Esophagus squamous epithelium (tissue), 5 donors: ENCODE measurements at places on chromosomes 1 and 21. TPM values are rescaled to one million over a fixed set of nuclear protein-coding genes. Genes with fewer than 3 reads are reported as not detected.

The OR2M3 gene
- total RNA-seq, result not detected

The ZZZ3 gene
- total RNA-seq, result 35.3 TPM

The CD53 gene
- total RNA-seq, result 6.6 TPM

The LEMD1 gene
- total RNA-seq, result not detected

The DNM3 gene
- total RNA-seq, result 1.2 TPM

The KCND3 gene
- total RNA-seq, result 5.1 TPM

The AIM2 gene
- total RNA-seq, result 0.27 TPM

DNA sequence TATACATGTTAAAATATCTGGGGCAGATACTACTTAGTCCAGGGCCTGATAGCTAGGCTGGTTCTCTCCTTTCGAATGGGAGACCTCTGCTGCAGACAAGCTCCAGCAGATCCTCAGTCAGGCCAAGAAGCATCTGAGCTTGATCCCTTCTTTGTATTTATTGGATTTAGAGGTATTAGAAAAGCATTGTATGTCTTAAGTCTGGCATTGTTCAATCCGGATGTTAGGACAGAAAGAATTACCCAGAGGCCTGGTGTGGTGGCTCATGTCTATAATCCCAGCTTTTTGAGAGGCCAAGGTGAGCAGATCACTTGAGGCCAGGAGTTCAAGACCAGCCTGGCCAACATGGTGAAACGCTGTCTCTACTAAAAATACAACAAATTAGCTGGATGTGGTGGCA is 21.2 kb upstream of the EYA3 start:
- no peak for DNase-seq

DNA sequence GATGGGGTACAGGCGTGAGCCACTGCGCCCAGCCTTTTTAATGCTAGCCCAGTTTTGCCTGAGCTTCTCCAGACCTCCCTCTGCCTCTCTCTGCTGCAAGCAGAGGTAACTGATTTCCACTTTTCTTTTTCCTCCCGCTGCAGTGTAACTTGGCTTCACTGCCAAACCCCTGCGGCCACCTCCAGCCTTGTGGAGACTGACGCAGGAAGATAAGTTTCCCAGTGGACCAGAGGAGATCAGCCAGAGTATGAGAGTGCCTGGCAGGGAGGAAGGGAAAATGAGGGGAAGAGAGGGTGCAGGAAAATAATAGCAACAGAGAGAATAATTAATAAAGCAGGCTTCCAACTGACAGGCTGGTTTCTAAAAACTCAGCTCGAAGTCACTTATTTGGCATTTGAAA is 143.7 kb downstream of the PCNX2 start:
- DNase-seq, result no peak

DNA sequence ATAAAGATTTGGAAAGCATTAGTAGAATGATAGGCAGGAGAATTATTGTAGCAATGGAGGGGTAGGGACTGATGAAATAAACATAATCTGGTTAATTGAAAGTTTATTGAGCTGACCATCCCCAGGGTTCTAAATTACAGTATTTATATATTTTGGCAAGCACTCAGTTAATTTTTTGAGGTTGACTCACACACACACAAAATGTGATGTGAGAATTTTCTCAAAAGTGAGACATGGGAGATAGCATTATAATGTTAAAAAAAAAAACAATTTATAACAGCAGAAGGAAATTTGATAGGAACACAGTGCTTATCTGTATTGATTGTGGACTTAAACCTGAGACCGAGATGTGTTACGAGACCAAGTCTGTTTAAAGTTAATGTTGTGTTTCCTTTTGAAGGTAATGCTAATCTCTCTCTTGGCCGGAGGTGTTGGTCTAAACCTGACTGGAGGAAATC is 24.6 kb downstream of the TRIM45 start:
- DNase-seq, result no peak

DNA sequence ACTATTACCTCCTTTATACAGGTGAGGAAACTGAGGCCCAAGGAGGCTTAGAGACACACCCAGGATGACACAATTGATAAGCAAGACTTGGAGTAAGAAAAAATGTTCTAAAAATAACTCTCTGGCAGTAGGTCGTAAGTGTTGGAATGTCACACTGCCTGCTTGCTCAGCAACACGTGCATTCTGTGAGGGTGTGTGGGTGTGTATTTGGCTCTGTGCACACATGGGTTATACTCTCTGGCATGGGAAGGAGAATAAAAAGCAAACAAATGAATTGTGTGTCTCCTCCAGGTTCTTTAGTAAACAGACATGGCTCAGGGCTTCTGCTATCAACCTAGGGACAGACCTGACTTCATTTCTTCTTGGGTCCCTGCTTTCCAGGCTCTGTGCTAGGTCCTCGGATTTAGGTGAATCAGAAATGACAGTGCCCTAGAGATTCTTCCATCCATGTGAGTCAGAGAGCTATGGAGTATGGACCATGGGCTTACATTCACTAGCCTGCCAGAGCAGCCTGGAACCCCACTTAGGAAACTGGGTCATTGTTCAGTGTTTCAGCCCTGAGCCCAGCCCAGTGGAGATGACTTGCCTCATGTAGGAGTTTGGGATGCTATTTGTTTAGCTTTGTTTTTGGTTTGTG is 72.4 kb downstream of the ELAVL4 start:
- DNase-seq, result no peak

DNA sequence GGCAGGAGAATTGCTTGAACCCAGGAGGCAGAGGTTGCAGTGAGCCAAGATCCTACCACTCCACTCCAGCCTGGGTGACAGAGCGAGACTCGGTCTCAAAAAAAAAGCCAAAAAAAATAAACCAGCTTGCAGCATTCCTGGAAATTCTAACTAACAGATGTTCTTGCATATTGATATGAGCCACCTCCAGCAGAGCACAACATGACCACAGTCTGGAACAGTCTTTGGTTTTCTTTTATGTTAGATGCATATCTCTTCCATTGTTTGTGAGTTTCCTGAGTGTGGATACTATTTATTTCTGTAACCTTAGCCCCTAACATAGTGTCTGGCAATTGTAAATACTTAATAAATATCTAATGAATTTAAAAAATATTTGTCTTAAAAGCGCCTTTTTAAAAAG is 23.9 kb downstream of the IFNAR1 start:
- no peak for DNase-seq

GRCh38 chr1:244614879-244615278 is 38.0 kb upstream of the DESI2 start:
- DNase-seq, result no peak

DNA sequence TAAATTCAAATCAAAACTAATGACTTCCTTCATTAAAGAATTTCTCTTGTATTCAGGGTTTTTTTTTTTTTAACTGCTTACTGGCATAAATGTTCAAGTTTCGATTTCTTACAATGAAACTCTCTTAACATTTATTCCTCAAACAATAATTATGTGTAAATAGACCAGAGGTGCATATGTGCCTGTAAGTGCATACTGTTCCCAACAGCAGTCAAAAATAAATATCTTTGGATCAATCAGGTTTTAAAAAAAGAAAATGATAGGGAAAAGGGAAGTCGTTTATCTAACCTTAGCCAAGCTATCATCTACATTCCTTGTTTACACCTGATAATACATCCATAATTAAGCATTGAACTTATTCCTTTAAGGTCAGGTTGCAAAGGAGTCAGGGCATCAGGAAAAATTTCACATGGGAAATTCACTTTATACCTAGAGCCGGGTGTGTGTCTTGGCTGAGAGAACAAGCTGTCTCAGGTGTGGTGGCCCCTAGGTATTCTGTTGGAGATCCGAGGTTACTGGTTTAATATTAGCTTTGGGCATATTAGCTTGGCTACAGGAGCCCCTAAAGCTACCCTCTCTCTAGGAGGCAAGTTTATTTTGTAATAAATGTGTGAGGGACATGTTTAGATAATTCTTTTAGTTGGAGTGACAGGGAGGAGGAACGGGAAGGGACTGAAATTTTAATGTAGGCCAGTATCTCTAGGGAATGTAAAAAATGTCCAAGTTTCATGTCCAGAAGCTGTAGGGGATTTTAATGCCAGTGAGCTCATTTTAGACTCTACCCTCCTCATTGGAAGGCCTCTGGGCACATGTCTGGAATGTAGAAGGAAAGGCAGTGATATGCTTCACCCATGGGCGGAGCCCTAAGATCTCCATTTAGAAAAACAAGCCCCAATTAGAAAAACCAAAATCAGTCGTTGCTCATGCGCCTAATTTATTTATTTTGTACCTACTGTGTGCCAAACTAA is 327.9 kb upstream of the PROX1 start:
- no peak for DNase-seq

- DNase-seq, result no peak
Measured at GRCh38 chr21:37199057-37199924, 67.8 kb downstream of the VPS26C start.

- DNase-seq, result no peak
Measured at GRCh38 chr1:23122023-23122748, 46.5 kb downstream of the LUZP1 start.

DNA sequence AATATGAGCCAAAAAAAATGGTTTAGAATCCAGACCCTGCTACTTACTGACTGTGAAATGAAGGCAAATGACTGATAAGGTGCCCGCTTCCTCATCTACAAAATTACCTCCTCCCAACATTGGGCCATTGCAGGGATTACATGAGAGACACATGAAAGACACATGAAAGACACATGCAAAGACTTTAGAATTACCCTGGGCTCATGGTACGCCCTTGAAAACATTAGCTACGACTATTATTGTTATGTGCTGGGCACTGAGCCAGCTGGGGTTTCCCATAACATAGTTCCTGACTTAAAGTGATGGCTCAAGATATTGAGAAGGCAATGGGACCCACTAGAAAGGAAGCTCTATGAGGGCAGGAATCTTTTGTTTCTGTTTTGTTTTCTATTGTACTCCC is 43.7 kb upstream of the KANK4 start:
- DNase-seq, result no peak

- DNase-seq, result no peak
Measured at GRCh38 chr1:185015631-185016030, 29.7 kb upstream of the RNF2 start.

GRCh38 chr1:30976143-30976542 is 67.6 kb upstream of the SDC3 start:
- DNase-seq, result no peak

DNA sequence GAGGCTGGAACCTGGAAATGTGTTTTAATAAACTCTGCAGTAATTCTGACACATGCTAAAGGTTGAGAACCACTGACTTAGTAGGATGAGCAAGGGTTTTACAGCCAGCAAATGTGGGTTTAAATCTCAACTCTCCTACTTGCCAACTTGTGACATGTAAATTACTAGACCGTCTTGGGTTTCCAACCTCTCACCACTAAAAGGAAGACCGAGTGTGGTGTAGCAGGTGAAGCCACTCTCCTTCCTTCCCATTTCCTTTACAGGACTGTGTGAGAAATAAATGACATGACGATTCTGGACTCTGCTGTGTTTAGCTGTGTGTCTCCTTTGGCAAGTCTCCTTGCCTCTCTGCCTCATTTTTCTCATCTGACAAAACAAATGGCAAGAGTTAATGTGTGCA is 49.5 kb upstream of the DNAJC6 start:
- no peak for DNase-seq

- DNase-seq, result no peak
Measured at GRCh38 chr21:45990049-45990711, 8.6 kb downstream of the COL6A1 start.
